H54 (cell line): ENCODE measurements at places on chromosomes 16 and 17.

DNA sequence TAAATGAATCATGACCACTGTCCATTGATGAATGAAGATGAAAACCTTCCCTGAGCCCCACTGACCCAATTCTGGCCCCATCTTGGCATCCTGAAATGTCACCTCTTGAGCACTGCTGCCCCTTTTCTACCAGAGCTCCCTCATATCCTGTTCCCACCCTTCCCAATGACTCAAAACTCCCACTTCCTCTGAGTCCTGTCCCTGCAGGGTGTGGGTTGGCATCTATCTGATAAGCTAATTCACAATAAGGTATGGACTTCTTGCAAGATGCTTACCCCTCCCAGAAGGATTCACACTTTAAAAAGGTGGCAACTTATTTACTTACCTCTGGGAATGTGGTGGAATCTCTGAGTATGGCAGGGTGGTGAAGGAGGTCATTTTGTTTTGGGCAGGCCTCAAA, 13.3 kb upstream of the CSNK2A2 start:
- no peak for DNase-seq

- no peak for DNase-seq
These were observed 33.9 kb downstream of the CHP2 start for GRCh38 chr16:23788685-23789084.

- DNase-seq = no peak
These were observed 2.0 kb downstream of the AOC3 start for GRCh38 chr17:42853004-42853403.

- DNase-seq = peak; percentile 53
These were observed 621 bp upstream of the CSHL1 start for GRCh38 chr17:63911657-63912100.

GRCh38 chr17:4492721-4493561, 5.7 kb upstream of the SPNS2 start:
- no peak for DNase-seq

- no peak for DNase-seq
These were observed 505.8 kb downstream of the KCNJ2 start for GRCh38 chr17:70675070-70675590.

DNA sequence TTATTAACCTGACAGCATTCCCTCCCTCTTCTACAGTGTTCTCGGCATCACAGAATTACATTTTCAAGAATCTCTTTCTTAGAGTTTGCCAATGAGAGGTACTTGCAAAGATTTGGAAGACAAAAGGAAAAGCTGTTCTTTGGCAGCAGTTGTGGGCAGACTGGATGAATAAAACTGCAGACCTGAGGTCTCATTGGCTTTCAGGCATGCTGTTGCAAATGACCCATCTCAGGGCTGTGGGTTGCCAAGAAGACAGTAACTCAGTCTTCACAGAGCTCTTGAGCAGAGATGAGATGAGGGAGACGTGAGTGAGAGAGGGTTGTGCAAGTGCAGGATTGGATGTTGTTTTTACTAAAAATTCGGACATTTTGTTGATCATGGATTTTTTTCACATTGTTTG, 11.3 kb upstream of the USP31 start:
- DNase-seq = no peak

GRCh38 chr17:248337-249235, 67.1 kb upstream of the DOC2B start:
- no peak for DNase-seq

GRCh38 chr17:32504166-32504990, 17.6 kb downstream of the CDK5R1 start:
- DNase-seq = no peak

DNA sequence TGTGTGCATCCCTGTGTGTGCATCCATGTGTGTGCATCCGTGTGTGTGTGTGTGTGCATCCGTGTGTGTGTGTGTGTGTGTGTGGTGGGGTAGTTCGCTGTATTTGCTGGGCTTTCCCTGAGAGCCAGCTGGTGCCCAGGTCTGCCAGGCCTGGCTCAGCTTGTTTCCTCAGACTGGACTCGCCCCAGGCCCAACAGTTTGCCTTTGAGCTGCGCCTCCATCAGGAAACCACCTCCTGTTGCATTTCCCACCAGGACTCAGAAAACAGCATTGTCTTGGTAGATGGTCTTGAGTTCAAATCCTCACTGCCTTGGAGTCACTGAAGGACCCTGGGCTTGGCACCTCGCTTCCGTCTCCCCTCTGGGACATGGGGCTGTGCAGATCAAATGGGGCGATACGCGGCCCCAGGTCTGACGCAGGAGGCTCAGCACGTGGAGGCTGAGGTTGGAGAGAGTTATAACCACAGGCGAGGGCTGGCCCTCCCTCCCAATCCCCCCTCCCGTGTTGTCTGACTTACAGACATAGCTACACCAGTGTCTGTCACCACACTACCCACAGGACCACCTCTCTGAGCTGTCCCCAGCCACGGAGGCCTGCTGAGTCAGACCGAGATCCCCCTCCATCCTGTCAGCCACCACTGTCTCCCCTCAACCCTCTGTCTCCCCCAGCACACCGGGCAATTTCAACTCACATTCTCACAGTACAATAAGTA, 4.7 kb downstream of the ITGAE start:
- DNase-seq = no peak

DNA sequence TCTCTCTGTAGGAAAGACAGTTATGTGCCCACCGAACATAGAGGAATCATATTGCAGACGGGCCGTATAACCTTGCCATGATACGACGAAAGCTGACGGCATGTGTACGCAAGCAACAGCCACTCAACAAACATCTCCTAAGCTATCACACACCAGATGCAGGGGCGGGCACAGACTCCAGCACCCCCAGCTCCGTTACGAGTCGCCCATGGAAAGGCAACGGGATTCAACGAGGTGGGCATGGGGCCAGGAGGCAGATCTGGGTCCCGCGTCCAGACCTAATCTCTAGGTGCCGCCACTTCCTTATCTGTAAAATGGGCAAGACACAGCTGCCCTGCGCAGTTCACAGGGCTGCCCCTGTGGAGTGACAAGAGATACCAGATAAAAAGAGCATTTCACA, 35.6 kb downstream of the ABR start:
- DNase-seq = no peak

- no peak for DNase-seq
These were observed 17.6 kb downstream of the CFAP52 start for GRCh38 chr17:9594065-9594464.

DNA sequence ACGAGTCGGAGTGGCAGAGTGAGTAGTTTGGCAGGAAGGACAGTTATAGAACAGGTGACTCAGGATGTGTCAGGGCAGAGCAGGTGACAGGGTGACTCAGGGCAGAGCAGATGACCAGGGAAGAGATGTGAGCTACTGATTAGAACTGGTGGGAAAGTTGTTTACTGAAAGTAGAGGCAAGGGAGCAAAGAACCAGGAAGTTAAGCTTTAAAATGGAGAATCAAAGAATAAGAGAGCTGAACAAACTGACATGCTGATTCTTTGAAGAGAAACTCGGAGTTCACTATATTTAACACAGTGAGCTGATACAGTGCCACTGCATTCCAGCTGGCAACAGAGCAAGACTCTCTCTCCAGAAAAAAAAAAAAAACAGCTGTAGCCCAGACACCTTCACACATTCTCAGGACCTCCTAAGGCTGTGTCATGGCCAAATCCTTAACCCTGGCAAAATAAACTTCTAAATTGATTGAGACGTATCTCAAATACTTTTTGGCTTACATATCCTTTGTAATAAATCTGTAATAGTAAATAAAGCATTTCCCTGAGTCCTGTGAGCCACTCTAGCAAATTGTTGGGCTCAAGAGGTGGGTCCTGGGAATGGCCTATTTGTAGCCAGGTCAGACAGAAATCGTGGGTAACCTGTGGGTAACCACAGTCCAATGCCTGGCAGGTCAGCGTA, 12.3 kb upstream of the UBE2I start:
- DNase-seq = peak; percentile 63
